Fibroblast of gingiva (primary cell): ENCODE measurements at places on chromosomes 6 and 20.

DNA sequence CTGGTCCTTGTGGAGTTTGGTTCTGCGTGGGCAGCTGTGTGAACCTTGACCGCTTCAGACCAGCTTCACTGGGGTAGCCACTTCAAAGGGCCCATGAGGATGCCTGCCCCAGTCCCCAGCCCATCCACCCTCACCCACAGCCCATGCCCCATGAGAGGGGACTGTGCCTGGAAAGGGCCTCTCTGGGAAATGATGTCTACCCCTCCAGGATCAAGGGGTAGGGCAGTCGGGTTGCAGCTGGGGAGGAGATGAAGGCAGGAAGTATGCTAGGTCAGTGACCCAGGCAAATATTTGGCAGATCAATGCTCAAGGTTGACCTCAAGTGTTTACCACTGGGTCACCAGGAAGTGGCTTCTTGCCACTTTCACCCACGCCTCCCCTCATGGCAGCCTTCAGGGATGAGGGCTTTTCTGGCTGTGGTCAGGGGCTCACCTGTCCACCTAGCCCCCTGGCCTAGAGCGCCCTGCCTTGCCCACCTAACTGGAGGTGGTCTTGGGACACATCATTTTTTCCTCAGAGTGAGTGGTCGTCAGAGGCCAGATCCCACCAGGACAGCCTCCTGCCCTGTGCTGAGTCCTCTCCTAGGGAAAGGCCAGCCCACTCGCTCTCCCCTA, 109.5 kb downstream of the SNX5 start:
- no peak for DNase-seq

DNA sequence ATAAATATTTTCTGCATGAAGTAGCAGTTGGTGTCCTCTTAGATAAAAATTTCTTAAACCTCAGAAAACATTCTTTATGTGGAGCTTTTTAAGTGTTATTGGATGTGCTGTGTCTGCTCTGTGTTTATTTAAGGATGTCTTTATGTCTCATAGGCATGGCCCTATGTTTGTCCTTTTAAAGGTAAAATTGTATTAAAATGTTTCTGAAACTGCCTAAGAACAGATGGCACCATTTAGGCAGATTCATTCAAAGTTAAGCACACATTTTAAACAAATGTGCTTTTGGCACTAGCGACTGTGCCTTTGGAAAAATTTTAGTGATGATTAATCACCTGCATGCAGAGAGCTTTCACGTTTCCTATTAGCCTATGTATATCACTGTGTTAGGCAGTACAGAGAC, 125.2 kb downstream of the KIF6 start:
- DNase-seq, result peak; percentile 21

DNA sequence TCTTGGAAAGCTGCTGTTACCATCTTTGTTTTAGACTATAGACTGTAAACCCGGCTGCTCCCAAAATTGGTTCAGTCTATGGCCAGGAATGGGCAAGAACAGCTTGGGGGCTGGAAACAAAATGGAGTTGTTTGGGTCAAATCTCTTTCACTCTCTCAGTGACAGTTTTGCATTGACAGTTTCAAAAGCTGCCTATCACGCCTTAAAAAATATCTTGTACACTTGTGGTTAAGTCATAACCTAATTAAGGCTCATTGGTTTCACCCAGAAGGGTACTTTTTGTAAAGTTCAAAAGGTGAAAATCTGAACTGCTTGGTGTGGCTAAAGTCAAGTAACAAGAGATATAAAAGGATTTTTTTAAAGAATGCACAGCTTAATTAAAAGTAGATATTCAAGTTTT, 76.1 kb upstream of the PRL start:
- no peak for DNase-seq

GRCh38 chr20:53786071-53786444, 192.4 kb upstream of the ZNF217 start:
- DNase-seq, result no peak

- no peak for DNase-seq
Observed at GRCh38 chr6:40937491-40937890, 101.5 kb downstream of the UNC5CL start.

DNA sequence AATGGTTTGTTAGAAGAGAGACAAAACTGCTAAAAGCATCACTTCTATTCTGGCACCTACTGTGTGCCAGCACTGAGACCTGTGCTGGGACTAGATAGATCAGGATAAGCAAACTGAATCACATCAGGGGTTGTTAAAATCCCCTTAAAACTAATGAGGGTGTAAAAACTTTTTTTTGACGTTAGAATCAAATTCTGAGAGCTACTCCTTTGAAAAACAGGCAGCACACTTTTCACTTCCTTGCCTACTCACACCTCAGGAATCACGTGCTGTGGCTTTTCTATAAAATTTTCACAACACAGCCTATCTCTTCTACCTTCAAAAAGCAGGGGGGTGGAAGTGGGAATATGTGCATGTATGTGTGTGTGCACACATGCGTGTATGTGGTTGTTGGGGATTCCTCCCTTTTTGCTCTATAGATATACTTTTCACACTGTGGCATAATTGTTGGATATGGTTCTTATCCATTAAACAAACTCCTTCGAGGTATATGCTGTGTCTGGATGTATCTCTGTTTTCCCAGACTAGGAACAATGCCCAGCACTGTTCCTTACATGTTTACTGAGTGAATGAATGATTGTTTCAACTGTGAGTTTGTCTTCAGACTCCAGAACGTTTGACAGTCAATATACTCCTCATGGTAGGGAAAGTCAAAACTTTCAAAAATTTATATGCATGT, 105.4 kb downstream of the FYN start:
- DNase-seq, result no peak

DNA sequence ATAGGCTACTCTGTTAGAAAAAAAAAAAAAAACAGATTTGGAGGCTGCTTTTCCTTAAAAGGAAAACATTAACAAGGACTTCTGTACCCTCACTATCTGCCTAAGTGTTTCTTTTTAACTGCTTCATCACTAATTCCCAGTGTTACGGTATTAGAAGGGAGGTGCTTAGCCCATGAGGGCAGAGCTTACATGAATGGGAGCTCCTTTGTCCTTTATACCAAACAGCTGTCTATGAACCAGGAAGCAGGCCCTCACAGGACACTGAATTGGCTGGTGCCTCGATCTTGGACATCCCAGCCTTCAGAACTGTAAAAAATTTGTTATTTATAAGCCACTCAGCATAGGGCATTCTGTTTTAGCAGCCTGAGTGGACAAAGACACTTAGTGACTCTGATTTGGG, 215.6 kb upstream of the NRSN1 start:
- no peak for DNase-seq

GRCh38 chr6:43779852-43780236, 9.8 kb downstream of the VEGFA start:
- DNase-seq, result no peak

DNA sequence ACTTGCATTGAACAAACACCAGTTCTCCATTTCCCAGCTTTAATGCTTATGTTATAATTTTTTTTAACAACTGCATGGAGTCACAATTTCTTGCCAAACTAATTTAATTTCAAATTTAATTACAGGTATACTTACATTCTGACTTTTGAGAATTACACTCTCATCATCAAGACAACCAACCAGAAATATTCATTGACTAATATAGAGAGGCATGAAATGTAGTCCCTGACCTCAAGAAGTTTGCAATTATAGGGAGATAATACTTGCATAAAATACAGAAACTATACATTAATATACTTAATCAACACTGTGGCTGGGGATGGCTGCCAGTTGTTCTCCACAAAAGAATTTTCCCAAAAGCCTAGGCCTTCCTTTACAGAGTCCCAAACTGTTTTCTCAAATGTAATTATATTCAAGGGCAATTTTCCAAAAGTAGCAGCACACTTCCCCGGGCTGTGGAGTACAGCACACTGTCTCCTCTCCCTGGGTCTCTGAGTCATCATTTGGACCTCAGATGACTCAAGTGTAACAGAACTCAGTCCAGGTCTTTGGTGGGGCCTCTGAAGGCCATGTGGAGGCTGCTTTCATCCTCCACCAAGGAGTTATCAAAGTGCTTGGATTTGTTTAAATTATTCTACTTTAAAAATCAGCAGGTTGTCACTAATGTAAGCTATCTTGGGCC, 114.1 kb downstream of the KIF16B start:
- DNase-seq, result peak; percentile 83

DNA sequence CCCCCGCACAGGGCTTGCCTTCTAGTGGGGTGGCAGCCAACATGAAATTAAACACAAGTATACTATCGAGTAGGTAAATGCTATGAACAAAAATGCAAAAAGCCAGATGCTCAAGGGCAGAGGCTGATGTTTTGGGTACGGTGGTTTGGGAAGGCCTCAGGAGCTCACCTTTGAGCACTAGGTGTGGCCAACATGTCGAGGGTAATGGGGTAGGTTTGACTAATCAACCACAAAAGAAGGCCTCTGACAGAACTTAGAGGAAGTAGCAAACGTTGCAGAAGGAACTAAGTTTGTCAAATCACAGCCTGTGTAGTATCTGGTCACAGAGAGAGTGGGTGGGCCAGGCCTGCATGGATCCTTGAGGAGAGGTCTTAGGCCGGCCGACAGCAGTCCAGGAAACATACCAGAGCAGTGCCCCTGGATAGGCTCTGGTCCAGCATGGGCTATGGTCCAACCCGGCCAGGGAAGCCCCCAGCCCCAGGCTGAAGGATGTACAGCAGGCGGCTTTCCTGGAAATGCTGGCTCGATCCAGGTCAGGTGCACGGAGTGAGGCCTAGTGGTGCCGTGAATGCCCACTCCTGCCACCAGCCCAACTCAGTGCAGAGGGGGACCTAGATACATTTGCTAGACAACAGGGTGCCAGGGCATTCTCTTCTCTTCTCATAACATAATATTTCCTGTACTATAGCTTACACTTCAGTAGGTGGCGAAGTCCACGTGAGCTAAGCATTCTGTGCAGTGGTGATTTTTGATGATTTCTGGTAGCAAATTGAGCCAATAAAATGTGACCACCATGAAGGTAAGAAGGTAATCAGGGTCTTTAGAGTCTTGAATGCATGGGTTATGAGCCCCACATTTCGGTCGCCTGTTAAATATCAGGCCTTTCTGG, 56.3 kb upstream of the CD93 start:
- DNase-seq, result no peak

- DNase-seq, result no peak
Observed at GRCh38 chr20:40104959-40105358, 584.1 kb downstream of the MAFB start.

DNA sequence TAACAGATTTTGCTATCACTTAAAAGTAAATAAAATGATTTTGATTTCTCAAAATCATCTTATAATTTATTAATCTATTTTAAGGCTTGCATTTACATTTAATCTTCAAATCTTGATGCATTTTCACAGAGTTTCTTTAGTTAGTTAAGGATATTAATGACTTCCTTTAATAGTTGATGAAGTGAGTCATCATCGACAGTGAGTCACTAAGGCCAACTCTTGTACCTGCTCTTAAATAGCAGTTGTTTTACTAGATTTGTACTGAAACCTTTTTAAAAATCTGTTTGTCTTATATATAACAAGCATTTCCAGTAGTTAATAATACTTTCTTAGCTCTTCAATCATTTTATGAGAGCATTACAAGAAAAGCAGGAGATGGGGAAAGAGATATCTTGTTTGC, 191.7 kb downstream of the ESR1 start:
- no peak for DNase-seq

DNA sequence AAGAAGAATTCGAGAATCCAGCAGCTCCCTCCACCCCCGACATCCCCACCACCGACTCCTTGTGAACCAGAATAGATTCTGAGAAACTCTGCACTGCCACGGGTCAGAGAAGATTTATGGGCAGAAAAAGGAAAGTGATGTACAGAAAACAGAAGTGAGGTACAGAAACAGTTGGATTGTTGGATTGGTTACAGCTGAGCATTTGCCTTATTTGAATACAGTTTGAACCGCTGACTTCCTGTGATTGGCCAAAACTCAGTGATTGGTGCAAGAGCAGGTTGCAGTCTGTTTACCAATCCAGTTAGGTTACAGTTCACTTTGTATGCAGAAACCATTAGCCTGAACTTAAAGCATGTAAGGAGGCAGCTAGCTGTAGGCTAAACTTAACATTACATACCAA, 131.2 kb upstream of the HDDC2 start:
- no peak for DNase-seq

GRCh38 chr6:169723200-169723909, 945 bp downstream of the PHF10 start:
- peak; percentile 62 for DNase-seq

GRCh38 chr6:145561095-145562072, 173.9 kb downstream of the EPM2A start:
- DNase-seq, result no peak

- DNase-seq, result no peak
Observed at GRCh38 chr20:59015812-59016711, 3.2 kb upstream of the TUBB1 start.

GRCh38 chr6:3390698-3391097, 66.2 kb downstream of the SLC22A23 start:
- peak; percentile 96 for DNase-seq

GRCh38 chr6:108108374-108108773, 33.8 kb upstream of the OSTM1 start:
- no peak for DNase-seq

DNA sequence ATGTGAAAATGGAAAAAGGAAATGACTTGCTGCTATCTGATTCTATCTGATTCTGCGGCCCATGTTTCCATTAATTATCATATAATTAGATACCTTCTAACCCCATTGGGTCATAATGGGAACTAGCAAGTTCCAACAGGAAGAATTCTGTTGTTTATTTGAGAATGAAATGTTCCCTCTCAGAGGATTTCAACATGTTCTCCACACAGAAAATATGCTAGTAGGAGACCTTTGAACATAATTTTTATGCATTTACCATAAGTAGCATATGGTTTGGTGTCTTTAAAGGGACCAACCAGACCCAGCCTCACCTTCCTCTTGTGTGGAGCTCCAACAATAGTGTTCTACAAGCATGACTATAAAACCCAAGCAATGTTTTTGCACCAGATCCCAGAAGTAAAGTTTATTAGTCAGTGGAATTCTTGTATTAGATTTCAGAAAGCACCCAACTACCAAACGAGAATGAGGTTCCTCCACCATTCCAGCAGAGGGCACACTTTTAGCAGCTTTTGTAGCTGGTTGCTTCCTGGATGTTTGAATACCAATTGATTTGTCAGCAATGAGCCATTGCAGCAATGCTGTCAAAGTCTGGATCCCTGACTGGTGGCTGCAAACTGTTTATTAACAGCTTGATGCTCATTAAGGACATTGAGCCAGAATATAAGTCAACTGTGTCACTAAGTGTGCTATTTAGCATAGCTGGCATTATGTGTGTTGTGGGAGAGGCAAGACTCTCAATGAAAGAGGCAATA, 143.6 kb upstream of the GJE1 start:
- peak; percentile 71 for DNase-seq

DNA sequence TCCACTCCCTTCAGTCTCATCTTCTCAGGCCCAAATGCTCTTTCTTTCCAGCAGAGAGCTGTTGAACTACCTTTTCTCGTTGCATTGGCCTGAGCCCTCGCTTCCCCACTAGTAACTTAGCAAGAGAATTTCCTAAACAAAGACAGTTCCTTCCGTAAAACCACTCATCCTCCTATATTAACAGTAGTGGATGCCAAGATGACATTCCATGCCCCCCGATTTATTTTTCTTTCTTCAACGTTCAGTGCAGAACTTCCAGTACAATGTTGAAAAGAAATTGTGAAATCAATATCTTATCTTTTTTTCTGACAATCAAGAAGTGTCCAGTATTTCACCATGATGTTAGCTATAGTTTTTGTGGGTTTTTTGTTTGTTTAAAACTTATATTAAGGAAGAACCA, 45.8 kb downstream of the SOX4 start:
- no peak for DNase-seq
